ENCODE measurements at places on chromosomes 7 and 10. TPM values are rescaled to one million over a fixed set of nuclear protein-coding genes. Genes with fewer than 3 reads are reported as not detected.
A peak's percentile ranks its signal among the peaks of the same experiment; 100 is the strongest.

DNA sequence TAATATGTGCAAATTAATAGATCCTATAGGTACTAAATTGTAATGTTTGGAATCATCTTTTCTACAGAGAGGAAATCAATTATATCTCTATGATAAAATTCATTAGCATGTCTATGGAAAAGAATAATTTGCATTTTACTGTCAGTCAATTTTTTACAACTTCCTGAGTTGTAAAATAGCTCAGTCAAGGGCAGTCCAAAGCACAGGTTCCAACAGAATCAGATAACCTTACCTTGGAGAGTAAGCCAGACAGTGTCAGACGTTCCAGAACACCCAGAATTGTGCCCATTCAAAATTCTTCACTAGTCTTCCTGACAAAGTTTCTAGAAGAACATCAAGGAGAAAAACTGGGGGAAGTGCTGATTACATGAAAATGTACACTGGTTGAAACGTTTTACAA is 31.1 kb upstream of the IMMP2L start:
- no peak overlapping the region for H3K4me3 ChIP-seq
- H3K4me1 ChIP-seq = peaks cover 4% of the 10 kb centered on the region
- DNase-seq = no peak

- DNase-seq = no peak
- H3K4me1 ChIP-seq = peaks cover 52% of the 10 kb centered on the region
- H3K27ac ChIP-seq = peak overlapping the region; percentile 85
- no peaks in the 10 kb centered on the region for H3K27me3 ChIP-seq
- no peaks in the 10 kb centered on the region for H3K36me3 ChIP-seq
Measured at GRCh38 chr7:128060018-128060417, 28.8 kb upstream of the LRRC4 start.

GRCh38 chr7:34747176-34747781 is 89.3 kb downstream of the NPSR1 start:
- no peaks in the 10 kb centered on the region for H3K36me3 ChIP-seq
- no peak for DNase-seq
- H3K27me3 ChIP-seq = no peaks in the 10 kb centered on the region
- no peak overlapping the region for H3K27ac ChIP-seq
- no peak overlapping the region for H3K4me3 ChIP-seq

DNA sequence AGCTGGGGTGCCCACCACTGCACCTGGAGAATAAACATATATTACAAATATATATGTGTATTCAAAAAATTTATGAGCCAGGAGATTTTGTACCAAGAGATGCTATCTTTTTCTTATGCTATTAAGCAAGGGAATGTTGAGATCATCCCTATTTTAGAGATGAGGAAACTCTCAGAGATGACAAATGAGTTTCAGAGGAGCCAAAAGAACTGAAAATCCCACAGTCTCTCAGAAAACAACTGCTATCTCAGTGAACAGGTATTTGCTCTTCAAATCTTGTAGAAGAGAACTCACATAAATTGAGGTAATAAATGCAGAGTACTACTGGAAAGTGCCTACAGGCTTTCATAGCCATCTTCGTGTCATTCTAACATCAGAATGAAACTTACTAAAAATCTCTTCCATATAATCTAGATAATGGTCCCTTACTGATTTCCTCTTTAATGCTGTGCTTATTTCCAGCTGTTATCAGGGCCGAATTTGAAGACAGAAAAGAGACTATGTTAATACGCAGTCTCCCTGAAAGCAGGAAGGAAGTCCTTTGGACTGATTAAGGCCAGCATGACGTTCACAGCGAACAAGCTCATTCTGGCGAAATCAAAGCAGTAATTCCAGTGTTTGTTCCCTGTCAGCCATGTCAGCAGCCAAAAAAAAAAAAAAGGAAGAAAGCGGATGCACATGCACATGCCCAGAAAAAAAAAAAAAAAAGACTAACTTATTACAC is 29.4 kb upstream of the ANAPC16 start:
- peaks cover 29% of the 10 kb centered on the region for H3K36me3 ChIP-seq
- H3K27me3 ChIP-seq = no peaks in the 10 kb centered on the region
- DNase-seq = no peak
- no peak overlapping the region for H3K27ac ChIP-seq

The TMEM176A gene
- total RNA-seq = 0.24 TPM

The CAMK2G gene
- 25.0 TPM for total RNA-seq

- peaks cover 5% of the 10 kb centered on the region for H3K27me3 ChIP-seq
- no peak overlapping the region for H3K4me3 ChIP-seq
- no peak overlapping the region for H3K27ac ChIP-seq
- H3K4me1 ChIP-seq = no peaks in the 10 kb centered on the region
- DNase-seq = no peak
Measured at GRCh38 chr10:126061526-126061925, 165.2 kb downstream of the FANK1 start.

The FFAR4 gene
- not detected for total RNA-seq

DNA sequence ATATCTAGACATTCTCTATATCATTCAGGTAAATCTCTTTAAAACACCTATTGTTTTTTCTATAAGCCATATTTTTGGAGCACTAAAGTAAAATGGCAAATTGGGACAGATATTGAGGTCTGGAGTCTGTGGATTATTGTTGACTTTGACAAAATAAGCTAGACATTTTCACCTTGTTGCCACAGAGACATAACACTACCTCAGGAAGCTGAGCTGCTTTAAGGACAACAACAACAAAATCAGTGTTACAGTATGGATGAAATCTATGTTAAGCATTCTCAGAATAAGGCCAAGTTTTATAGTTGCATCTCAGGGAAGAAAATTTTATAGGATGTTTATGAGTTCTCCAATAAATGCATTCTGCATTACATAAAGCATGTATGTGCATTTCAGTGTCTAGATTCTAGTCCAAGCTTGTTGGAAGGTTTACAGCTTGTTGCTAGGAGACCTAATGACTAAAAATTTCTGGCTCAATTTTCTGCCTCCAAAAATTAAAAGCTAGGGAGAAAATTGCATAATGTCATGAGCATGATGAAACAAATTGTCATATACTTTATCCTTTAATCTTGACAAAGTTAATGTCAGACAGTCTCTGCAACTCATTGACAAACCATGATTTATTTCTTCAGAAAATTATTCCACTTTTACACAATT is 18.3 kb downstream of the LIPM start:
- DNase-seq = no peak
- H3K4me1 ChIP-seq = peaks cover 27% of the 10 kb centered on the region
- H3K27me3 ChIP-seq = no peaks in the 10 kb centered on the region
- H3K4me3 ChIP-seq = no peak overlapping the region

- peaks cover 3% of the 10 kb centered on the region for H3K36me3 ChIP-seq
- H3K4me3 ChIP-seq = no peak overlapping the region
- peaks cover 80% of the 10 kb centered on the region for H3K27me3 ChIP-seq
- no peak for DNase-seq
- H3K27ac ChIP-seq = no peak overlapping the region
Measured at GRCh38 chr7:22630069-22630468, 96.9 kb upstream of the IL6 start.

The COL28A1 gene
- total RNA-seq = 0.16 TPM

- H3K27ac ChIP-seq = no peak overlapping the region
- H3K4me3 ChIP-seq = no peak overlapping the region
- H3K27me3 ChIP-seq = peaks cover 17% of the 10 kb centered on the region
Measured at GRCh38 chr10:127894146-127894545, 1.4 kb upstream of the CLRN3 start.

The FZD8 gene
- total RNA-seq = 0.50 TPM

The TNRC18 gene
- total RNA-seq = 69.0 TPM

DNA sequence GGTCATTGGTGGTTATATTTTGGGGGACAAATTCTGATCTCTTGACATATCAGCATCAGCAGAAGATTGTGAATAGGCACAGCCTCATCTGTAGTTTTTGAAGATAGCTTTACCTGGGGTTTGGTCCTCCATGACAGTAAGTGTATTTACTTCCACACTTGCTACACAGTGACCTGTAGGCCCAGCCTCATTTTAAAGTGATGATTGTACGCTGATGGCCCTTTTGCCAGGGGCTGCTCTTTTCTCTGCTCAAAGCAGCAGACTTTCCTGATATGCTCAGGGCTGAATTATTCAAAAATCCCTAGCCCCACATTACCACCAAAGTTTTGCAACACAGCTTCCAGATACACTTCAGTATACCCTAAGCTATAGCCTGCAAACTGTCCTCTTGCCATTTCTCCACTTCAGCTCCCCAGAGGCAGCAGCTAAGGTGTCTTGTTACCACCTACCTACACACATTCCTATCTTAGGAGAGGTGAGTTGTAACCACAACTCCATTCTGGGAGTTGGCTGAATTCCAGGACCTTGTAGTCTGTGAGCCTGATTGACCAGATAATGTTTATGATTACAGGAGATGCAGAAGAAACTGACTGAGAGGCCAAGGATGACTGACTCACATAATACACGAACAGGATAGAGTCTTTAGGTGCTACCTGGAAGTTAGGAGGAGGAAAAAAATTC is 6.0 kb downstream of the ASB4 start:
- H3K27ac ChIP-seq = no peak overlapping the region
- no peak overlapping the region for H3K4me3 ChIP-seq
- no peaks in the 10 kb centered on the region for H3K27me3 ChIP-seq
- H3K4me1 ChIP-seq = no peaks in the 10 kb centered on the region

GRCh38 chr7:148487912-148488311 is 102.7 kb upstream of the C7orf33 start:
- no peaks in the 10 kb centered on the region for H3K36me3 ChIP-seq
- no peak overlapping the region for H3K27ac ChIP-seq
- H3K4me1 ChIP-seq = no peaks in the 10 kb centered on the region
- no peak for DNase-seq
- no peak overlapping the region for H3K4me3 ChIP-seq
- H3K27me3 ChIP-seq = peaks cover 24% of the 10 kb centered on the region

DNA sequence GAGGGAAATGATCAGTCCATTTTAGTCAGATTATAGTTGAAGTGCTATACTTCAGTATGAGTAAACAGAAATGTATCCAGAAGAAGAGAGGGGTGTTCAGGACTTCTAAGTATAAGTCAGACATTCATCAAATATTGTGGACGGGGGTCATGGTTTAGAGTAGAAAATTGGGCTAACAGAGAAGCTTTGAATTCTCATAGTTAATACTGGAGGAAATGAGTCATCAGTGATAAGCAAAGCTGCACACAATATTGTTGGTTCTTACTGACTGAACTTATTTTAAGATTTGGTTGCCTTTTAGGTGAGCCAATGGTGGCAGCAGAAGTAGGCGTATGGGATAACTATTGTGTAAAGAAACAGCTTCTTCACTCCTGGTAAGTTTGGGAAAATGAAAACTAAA is 1.7 kb upstream of the SUMF2 start:
- H3K4me3 ChIP-seq = peak overlapping the region; percentile 61
- DNase-seq = no peak
- H3K4me1 ChIP-seq = peaks cover 62% of the 10 kb centered on the region

DNA sequence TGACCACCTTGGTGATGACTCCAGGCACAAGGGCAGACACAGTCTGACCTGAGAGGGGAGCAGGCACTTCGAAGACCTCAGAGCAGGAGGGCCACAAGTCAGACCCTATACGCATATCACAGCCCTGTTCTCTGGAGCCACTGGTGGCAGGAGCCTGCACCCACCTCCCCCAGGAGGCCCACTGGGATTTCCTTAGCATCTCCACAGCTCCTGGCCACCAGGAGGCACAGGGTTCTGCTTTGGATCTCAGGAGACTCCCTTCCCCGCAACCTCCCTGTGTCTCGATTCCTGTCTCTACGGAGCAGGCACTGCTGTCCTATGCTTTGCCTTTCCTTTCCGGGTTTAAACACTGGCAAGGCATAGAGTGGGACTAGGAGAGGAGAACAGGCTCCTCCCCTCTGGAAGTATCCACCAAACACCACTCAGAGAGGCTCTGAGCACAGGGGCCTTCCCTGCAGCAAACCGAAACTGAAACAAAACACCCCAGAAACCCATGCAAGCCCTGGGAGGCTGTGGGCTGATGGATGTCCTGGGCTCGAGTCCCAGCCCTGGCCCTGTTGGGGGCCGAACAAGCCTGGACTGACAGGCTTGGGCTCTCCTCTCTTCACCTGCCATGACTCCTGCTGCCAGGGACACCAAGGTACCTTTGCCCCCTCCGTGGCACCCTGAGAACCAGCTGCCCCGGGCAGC is 166.3 kb downstream of the NEURL1 start:
- DNase-seq = peak; percentile 59
- peak overlapping the region; percentile 91 for H3K27ac ChIP-seq
- no peaks in the 10 kb centered on the region for H3K27me3 ChIP-seq
- peak overlapping the region; percentile 90 for H3K4me3 ChIP-seq
- peaks cover 11% of the 10 kb centered on the region for H3K4me1 ChIP-seq

The GDF2 gene
- not detected for total RNA-seq

The BBS9 gene
- total RNA-seq = 10.8 TPM

The DGKI gene
- 18.2 TPM for total RNA-seq

All from activated T-cell treated with anti-CD3 and anti-CD28 coated beads, Interleukin-2, amount 50 U/mL, for 72 hours (primary cell).